Suprapubic skin (tissue), 4 donors: ENCODE measurements at places on chromosomes 5 and 9.

- DNase-seq, result no peak
Measured at GRCh38 chr5:78806544-78806943, 158.0 kb upstream of the LHFPL2 start.

DNA sequence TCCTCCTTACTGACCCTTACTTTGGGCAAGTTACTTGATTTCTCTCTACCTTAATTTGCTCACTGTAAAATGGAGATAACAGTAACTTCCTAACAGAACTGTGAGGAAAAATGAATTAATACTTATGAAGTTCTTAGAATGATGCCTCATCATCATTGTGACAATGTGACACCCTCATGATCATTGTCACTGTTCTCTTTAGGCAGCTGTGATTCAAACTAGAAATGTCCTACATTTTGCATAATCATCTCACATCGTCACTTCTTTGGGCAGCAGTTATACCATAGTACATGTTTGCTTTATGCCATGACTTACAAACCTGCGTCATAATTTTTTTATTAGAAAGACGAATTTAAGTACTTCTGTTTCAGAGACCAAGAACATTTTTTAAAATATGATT, 9.7 kb downstream of the SLC30A5 start:
- no peak for DNase-seq

DNA sequence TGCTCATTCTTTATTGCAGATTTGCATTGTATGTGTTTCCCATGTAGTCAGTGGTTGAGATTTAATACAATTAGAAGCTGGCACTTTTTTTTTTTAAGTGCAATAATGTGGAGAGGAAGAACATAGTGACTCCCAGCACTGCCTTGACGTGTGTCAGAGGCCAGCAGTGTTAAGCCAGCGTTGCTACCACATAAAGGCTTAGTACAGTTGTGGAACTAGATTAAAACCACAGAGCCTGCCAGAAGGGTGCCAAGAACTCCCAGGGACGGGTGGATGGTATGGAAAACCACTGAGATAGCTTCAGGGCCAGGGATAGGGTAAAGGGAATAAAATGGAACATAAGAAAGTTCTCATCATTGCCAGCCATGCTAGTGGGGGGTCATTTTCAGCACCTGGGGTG, 142.9 kb downstream of the TRIO start:
- DNase-seq, result no peak

- DNase-seq, result no peak
Measured at GRCh38 chr5:151298063-151298855, 5.3 kb downstream of the SLC36A3 start.

- DNase-seq, result no peak
Measured at GRCh38 chr9:109198736-109199382, 31.8 kb upstream of the FRRS1L start.

GRCh38 chr5:111784491-111785181, 27.6 kb upstream of the NREP start:
- no peak for DNase-seq

- DNase-seq, result no peak
Measured at GRCh38 chr9:37350486-37351190, 71.9 kb upstream of the GRHPR start.

DNA sequence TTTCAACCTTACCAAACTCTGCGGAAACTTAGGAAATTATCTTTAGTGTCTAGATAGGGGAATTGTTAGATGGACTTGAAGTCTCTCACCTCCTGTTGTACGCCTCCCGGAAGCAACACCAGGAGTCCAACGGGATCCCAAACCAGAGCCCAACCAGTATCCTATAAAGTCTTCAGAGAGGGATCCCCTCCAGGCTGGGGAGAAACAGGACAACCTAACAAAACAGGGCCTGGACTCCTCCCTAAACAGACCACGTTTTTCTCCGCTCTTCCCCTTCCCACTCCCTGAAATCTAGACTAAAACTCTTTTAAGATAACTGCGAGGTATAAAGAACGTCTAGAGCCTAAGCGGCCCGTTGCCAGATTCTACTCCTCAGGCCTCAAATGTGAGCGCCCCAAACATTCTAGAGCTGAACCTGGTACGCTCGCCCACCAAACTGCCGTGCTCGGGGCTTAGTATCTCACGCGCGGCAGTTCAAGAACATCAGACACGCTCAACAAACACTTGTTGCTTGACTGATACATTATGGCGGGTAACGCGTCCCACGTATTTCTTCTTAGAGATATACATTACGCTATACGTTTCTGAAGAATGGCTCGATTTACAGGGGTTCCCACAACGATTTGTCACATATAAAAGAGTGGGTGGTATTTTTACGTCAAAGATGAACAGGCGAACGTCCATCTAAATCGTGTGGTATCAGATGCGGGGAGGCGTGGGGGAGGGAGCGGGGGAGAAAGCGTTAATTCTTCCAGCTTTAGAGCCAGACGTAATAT, 663 bp upstream of the SMIM27 start:
- DNase-seq, result no peak

GRCh38 chr5:144122081-144122480, 48.4 kb downstream of the YIPF5 start:
- no peak for DNase-seq

GRCh38 chr5:79955941-79956670, 35.0 kb downstream of the MTX3 start:
- DNase-seq, result no peak

DNA sequence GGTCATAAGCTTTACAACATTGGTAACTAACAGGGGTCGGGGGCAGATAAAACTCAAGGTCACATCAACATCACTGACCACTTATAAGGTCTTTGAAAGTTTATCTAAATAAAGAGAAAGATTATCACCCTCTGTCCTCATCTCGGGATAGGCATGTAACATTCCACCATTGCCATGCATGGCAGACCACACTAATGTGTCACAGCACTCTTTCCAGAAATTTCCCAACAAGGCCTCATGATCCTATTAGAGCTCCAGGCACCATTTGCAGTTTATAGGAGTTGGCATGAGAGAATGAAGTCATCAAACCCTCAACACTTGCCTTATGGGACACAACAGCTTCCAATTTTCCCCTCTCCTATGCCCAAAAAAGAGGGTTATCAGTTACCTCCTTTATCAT, 31.9 kb upstream of the ZNF622 start:
- DNase-seq, result no peak
